ENCODE measurements at places on chromosomes 4 and X.

- DNase-seq = no peak
Measured at GRCh38 chrX:153226344-153227185, 47.5 kb downstream of the MAGEA1 start.

DNA sequence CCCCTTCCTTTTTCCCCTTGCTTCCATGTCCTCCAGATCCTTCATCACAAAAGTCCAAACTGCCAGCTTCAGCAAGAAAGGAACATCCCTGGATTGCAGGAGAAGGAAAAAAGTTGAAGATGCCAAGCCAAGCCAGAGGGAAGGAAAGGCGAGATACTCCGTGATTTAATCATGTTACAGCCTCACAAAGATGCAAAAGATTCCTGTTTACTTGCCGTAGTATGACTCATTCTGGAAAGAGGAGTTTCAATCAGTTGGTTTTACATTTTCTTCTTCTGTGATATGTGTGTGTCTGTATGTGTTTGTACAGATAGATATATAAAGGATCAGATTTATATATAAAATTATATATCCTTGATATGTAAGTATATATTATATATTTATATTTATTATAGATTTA lies 69.3 kb downstream of the BTC start:
- DNase-seq = no peak

DNA sequence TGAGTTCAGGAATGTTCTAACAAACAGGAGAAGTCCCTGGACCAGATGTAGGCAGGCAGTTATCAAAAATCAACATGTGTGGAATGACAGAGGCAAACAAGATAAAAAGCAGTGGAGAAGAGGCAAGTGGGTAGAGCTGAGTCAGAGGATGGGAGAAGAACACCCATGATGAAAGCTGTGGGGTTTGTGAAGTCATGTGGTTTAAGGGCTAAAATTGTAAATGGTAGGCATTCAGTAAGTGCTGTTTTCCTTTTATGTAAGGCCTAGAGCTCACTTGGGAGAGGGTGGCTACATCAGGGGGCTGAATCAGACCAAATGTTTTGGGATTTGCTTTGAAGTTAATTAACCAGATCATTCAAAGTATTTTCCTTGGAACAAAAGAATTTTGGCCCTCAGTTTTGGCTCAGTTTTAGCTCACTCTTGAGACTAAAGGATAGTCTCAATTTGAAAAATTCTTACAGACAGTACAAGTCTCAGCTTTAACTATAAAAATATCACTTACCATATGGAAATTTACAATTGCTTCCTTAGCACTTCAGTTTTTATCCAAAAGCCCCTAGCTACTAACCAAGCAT lies 114.5 kb upstream of the PCDH7 start:
- DNase-seq = no peak

DNA sequence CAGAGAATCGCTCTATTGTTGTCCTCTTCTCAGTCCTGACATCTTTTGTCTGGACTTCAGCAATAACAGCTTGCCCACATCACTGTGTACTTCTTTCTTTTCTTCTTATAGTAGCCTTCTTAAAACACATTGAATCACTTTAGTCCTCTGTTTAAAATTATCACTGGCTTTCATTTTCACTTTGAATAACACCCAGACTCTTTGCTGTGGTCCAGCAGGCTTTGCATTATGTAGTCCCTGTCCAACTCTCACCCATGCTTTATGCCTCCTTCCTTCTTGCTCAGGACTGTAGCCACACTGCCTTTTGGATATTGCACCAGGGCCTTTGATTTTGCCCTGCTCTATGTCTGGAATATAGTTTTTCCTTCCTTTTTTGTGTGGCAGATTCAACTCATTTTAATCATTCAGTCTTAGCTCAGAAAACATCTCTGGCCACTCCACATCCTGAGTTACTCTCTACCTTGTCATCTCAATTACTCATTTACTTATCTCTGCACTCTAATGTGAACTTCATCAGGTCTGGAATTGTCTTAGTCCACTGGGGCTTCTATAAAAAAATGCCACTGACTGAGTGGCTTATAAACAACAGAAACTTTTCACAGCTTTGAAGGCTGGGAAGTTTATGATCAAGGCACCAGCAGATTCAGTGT lies 168.2 kb downstream of the C4orf33 start:
- DNase-seq = no peak

- DNase-seq = no peak
Measured at GRCh38 chrX:113058634-113059033, 218.0 kb upstream of the AMOT start.

GRCh38 chrX:87878926-87879325 lies 361.3 kb downstream of the KLHL4 start:
- DNase-seq = no peak

- no peak for DNase-seq
Measured at GRCh38 chr4:145481942-145482208, 222 bp downstream of the SMAD1 start.

- DNase-seq = no peak
Measured at GRCh38 chr4:152464030-152464823, 71.7 kb downstream of the FBXW7 start.

- no peak for DNase-seq
Measured at GRCh38 chr4:174882317-174882992, 35.7 kb upstream of the ADAM29 start.

DNA sequence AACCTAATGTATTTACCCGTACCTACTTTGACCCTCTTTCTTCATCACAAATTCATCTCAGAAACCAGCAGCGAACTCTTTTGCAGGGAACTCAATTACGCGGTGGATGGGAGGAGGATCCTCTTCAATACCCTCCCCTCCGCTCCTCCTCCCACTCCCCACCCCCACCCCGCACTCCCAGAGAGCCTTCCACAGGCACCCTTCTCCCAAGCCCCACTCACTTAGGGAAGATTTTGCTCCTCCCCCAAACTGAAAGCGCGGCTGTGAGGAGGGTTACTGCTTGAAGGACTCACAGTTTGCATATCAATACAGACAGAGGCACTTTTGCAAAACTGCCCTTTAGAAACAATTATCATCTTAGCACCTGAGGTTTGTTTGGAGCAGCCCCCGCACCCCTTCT lies 960 bp upstream of the IL1RAPL1 start:
- DNase-seq = no peak

GRCh38 chrX:41686788-41687187 lies 2.0 kb upstream of the GPR34 start:
- DNase-seq = no peak

DNA sequence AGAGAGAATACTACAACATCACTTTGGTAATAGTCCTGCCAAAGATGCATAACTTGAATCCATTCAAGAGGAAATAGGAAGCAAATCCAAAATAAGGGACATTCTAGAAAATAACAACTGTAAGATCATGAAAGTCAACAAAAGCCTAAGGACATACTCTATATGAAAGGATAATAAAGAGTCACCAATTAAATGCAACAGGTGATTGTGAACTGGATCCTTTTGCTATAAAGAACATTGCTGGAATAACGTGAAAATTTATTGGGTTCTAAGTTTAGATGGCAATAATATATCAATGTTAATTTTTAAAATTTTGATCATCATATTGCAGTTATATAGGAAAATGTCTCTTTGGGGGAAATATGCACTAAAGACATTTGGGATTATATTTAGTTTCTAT lies 20.0 kb downstream of the BEX4 start:
- DNase-seq = no peak

DNA sequence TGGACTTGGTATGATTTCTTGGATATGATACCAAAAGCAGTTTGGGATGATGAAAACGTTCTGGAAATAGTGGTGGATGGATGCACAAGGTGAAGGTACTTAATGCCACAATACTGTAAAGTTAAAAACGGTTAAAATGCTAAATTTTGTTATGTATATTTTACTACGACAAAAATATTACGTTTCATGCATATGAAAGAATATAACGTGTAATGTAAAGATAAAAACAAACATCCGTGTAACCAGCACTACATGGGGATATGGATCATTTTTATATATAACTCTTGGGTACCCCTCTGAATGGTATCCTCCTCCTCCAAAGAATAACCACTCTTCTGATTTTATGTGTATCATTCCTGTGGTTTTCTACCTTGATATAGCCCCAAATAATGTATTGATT lies 862 bp upstream of the CENPU start:
- no peak for DNase-seq

DNA sequence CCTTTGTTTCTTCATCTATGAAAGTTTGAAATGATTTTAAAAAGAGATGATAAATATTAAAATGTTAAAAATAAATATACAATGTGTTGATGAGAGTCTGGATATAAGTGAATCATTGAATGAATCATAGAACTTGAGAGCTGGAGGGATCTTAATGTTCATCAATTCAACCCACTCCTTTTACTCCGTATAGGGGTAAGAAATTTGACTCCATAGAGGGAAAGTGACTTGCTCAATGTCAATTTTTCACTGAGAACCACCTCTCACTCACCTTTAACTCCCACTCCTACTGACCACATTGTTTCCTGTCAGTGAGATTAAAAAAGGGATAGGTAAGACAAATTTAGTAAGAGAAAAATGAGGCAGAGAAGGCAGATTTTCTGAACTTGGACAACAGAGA lies 557.2 kb upstream of the GRIA3 start:
- DNase-seq = no peak

DNA sequence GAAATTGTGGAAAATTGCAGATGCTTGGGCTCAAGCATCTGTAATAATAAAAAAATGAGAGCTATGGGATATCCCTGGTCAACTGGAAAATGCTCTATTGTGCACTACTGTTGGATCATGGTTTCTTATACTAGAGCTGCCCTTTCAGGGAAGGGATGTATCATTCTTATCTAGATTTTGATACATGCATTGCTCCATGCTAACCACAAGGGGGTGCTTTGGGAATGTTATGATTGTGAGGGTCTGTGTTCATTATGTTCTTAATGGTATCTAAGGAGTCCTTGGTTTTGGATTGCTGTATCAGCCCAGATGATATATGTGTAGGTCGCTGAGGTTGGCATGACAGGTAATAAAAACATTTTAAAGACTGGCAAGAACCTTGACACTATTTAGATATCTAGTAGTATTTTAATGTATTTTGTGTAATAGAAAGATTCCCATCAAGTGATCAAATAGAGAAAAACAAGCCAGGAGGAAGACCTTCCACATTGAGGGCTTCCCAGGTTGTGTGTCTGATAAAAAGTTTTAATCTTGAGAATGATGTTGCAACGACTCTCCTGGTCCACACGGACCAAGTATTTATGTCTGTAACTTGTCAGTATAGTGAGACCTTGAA lies 49.2 kb upstream of the TLR2 start:
- no peak for DNase-seq

DNA sequence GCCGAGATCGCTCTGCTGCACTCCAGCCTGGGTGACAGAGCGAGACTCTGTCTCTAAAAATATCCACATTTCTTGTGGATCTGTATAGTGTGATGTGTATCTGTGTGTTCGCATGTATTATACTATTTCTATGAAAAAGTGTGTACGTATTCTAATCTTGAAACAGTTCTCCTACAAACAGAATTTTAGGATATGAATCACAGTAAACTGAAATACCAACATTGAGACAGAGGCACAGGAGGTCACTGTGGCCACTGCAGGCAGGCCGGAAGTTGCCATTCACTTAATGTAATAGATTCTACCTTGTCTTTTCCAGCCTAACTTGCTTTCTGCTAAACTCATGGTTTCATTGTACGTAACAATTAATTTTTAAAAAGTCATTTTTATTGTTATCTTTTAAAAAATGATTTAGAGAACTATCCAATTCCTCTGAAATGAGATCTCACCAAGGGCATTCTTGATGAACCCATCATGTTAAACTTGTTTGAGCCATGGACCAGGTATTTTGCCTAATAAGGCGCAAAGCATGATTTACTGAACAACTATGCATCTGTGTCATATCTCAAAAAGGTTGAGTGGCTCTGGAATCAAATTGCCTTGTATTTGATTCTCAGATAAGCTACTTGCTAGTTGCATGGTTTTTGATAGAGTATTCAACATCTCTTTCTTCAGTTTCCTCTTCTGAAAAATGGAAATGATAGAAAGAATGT lies 154.9 kb upstream of the GYPA start:
- DNase-seq = no peak

- DNase-seq = no peak
Measured at GRCh38 chrX:55716937-55717336, 612 bp upstream of the RRAGB start.

GRCh38 chr4:94399721-94400120 lies 52.0 kb upstream of the PDLIM5 start:
- DNase-seq = no peak

DNA sequence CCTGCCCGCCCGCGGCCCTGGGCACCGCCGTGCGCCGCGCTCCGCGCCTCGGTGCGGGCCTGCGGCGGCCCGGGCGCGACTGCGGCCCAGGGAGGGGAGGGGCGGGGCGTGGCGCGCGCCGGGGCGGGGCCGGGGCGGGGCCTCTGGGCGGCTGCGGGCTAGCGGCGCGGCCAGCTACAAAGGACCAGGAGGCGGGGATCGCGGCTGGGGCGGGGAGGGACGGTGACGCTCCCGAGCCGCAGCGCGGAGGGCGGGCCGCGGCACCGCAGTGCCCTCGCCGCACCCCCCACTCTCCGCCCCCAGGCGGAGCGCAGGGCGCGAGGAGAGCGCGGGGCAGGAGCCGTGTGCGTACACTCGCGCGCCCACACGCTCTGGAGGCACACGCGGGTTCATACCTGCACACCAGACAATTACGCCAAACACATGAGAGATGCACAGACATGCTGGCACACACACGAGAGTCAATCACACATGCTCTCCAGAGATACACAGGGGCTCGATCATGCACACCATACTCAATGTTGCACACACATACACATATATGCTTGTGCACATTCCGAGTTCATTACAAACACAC lies at the start of gene CRMP1:
TSS of gene CRMP1 (minus strand) at position 83 of the 577 bp plus-strand sequence. CDS start 117 bp downstream, outside the sequence.
- DNase-seq = no peak

- no peak for DNase-seq
Measured at GRCh38 chrX:10103023-10103422, 53.8 kb upstream of the CLCN4 start.

DNA sequence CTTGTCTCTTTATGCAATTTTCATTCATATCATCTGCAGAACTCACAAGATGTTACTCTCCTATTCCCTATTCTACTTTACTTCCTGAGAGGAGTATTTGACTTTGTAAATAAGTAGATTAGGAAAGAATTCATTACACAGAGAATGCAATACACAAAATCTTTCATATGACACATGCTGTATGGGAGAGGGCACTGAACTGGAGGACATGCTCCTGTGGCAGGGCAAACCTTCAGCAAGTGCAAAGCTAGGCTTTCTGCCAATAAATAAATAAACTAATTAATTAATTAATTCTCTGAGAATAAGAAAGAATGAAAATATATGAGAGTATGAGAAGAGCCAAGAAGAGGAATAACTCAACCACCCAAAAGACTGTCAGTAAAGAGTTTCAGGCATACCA lies 33.9 kb downstream of the THAP9 start:
- no peak for DNase-seq

- DNase-seq = no peak
Measured at GRCh38 chrX:96722781-96723180, 38.1 kb downstream of the DIAPH2 start.

Data from chondrocyte (in vitro differentiated cells).